ENCODE measurements at places on chromosomes 3 and 15.

- no peak for DNase-seq
Observed at GRCh38 chr3:123042413-123042812, 14.8 kb upstream of the SEMA5B start.

DNA sequence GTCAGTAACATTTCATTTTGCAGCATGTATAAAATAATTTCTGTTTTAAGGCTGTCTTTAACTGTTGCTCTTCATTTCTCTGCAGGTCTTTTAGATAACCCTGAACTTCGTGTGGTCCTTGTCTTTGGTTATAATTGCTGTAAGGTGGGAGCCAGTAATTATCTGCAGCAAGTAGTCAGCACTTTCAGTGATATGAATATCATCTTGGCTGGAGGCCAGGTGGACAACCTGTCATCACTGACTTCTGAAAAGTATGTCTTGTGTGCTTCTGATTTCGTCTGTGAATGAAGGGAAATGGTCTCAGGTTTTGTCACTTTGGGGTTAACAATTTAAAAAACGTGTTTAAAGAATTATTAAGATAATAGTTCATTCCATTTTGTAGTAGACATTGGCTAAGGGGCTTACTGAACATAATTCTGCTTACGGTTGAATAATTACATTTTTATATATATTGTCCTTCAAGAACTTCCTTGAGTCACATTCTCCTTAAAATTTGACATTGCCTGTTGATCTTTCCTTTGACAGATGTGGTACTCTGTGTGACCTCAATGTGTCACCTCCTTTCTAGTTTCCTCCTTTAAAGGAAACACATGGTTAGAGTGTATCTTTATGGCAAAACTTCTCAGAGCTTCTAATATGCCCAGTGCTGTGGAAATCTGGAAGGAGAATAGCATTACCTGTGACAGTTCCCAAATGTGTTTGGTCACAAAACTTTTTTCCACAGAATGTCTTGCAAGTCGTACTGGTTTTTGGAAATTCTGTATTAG is 26.3 kb downstream of the FBXO22 start:
- DNase-seq: no peak

DNA sequence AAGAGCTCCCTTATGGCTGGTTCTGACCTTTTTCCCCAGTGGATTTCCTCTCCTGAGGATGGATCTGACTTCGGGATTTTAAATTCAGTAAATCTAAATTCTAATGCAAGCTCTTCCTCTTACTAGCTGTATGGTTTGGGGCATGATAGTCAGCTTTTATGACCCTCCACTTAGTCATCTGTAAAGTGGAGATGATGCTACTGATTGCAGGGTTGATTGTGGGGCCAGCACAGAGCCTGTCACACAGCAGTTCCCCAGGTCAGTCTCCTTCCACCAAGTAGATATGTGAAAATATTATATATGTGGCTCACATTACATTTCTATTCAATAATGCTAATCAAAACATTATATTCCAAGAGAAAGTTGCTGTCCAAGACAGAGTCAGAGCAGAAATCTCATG is 141.3 kb upstream of the UBE2E1 start:
- no peak for DNase-seq

DNA sequence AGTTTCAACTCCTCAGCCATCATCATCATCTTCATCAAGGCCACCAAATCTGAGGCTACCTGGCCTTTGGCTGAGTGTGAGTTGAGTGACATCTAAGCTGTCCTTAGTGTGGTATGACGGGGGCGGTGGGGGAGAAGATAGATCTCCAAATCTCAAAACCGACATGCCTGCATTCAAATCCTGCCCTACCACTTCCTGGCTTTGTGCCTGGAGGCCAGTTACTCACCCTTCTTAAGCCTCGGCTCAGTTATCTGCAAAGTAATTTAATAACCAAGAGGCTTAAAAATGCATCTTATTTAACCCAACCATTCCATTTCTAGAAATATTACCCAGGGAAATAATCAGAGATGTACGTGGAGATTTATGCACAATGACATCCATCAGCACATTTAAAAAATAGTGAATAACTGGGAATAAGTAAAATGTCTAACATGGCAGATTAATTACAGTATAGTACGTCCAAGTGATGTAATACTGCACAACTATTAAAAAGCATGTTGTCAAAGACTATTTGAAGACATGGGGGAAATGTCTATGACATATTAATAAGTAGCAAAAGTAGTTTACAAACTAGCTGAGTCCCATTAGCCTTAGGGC is 167.4 kb downstream of the NTRK3 start:
- peak; percentile 72 for DNase-seq

DNA sequence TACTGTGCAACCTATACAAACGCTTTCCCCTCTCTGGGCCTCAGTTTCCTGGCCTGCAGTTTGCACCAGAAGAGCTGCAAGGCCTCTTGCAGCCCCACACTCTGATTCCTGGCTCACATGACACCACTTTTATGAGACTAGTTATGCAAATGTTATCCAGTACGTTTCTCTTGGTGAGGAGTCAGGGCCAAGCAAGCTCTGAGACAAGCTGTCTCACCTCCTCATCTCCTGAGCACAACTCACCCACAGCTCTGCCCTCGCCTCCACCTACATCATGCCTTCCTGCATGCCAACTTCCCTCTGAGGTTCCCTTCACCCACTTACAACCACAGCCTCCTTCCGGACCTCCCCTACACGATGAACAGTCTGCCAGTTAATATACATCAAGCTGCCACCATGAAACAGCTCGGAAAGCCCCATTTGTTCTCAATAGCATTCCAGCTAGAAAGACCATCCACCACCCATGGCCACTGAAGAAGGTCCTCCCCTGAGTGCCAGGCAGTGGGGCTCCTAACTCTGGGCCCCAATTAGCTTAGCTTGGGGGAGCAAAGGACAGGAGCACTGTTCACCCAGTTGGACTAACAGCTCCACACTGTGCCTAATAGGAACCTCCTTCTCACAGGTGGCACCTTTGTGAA is 25.0 kb downstream of the CRYGS start:
- no peak for DNase-seq

GRCh38 chr3:194129581-194130133 is 6.3 kb upstream of the HES1 start:
- DNase-seq: peak; percentile 56

DNA sequence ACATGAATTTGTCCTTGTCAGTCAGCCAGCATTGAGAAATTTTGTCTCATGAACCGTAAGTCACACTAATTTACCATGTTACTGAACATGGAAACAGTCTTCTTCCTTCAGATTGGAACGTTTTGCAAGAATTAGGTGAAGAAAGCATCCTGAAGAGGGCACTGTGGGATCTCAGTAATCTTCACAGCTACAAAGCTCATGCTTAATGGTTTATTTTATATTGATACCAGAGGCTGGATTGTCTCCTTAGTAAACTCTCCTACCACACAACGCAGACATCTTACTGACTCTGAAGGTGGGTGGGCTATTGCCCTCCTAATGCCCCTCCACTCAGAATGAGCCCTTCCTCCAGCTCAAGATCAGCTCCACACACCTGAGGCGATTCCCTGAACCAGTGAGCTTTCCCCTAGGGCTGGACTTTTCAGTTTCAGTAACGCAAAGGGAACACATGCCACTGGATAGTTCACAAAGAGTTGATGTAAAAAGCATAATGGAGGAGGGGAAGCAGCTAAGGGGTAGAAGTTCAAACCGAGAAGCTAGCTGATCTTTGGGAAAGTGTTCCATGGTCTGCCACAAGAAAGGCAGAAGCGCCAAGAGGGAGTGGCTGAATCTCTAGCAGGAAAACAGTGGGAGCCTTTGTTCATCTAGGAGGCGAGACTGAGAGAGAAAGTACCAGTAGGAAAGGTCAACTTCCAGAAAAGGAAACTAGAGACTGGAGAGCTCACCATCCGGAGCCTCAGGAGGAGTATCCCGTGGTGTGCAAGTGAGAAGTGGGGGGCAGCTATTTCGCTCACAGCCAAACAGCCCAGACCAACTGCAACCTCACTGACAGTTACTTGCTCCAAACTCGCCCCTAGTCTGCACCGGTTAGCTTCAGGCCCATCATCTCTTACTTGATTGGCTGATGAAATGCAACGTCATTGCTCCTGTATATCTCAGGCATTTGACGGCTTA is at the start of gene SLC9C1:
Gene SLC9C1, minus strand, starts transcription at position 849 of the 954 bp plus-strand sequence. CDS start 7,425 bp downstream, outside the sequence.
- DNase-seq: peak; percentile 89

GRCh38 chr15:77033729-77034671 is 36.9 kb downstream of the TSPAN3 start:
- DNase-seq: no peak

- DNase-seq: no peak
Observed at GRCh38 chr15:40925495-40925862, 3.7 kb upstream of the DLL4 start.

GRCh38 chr3:44762170-44762677 is 630 bp downstream of the KIF15 start:
- peak; percentile 16 for DNase-seq

DNA sequence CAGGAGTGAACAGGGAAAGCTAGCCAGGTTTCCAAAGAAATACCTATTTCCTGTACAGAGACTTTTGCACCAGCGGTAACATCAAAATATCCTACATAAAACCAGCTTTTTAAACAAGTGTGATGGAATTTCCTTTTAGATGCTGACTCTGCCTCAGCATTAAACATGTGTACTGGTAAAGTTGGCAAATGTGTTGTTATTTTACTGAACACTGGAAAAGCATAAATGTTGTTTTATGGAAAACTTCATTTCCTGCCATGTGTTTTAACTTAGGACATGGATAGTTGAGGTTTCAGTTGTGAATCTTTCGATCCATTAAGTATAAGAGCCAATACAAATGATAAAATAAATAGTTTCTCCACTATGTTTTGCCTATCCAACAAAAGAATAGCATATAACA is 15.7 kb downstream of the OXNAD1 start:
- peak; percentile 16 for DNase-seq

DNA sequence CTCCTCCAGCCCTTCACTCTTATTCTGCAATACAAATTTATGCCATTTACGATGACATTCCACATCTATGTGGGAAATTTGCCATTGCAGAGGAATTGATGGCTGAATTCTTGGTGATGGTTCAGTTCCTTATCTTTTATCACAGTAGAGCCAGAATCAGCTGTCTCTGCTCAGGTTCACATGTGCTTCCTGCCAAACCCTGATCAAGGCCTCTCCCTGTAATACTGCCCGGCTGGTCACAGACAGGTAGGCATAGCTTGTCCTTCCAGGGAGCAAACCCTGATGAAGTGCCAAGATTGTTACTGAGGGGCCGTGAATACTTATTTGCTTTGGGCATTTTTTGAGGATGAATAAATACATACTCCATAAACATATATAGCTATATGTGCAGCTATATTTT is 450.0 kb downstream of the NSUN3 start:
- DNase-seq: no peak

DNA sequence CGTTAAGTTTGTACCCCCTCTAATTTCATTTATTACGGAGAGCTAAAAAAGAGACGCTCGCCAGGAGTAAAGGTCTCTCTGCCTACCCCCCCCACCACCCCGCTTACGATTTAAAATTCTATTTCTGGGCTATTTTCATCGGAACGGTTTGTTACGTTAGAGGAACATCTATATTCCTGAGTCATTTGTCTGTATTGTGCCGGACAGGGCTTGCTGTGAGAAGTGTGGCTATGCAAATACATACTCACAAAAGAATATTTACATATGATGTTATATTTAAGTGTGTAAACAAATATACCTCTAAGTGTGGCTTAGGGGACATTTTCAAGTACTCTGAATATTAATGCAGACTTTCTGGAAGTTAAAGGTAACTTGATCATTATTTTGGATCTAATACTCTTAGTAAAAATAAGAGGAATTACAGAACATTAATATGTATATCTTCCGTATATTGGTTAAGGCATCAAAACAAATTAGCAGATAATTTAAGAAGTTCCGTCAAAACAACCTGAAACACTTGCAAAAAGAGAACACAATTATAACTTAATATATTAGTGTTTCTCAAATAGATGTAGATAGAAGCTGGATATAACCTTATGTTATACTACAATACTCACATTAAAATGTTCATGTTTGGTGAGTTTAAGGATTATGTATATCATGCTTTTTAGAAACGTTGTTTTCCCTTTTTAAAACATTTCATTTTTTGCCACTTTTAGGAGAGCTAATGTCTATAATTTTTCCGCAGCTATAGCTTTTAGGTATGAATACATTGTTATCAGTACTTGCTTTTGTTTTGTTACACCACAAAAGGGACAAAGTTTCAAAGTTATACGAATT is 1.6 kb upstream of the SHOX2 start:
- DNase-seq: no peak
